Activated T-cell treated with anti-CD3 and anti-CD28 coated beads, Interleukin-2, amount 50 U/mL, for 72 hours (primary cell): ENCODE measurements at places on chromosomes 13 and 19.

GRCh38 chr19:290372-291005 lies 714 bp downstream of the PLPP2 start:
- peak; percentile 33 for DNase-seq

GRCh38 chr13:76852986-76853385 lies 33.2 kb downstream of the KCTD12 start:
- DNase-seq: no peak

DNA sequence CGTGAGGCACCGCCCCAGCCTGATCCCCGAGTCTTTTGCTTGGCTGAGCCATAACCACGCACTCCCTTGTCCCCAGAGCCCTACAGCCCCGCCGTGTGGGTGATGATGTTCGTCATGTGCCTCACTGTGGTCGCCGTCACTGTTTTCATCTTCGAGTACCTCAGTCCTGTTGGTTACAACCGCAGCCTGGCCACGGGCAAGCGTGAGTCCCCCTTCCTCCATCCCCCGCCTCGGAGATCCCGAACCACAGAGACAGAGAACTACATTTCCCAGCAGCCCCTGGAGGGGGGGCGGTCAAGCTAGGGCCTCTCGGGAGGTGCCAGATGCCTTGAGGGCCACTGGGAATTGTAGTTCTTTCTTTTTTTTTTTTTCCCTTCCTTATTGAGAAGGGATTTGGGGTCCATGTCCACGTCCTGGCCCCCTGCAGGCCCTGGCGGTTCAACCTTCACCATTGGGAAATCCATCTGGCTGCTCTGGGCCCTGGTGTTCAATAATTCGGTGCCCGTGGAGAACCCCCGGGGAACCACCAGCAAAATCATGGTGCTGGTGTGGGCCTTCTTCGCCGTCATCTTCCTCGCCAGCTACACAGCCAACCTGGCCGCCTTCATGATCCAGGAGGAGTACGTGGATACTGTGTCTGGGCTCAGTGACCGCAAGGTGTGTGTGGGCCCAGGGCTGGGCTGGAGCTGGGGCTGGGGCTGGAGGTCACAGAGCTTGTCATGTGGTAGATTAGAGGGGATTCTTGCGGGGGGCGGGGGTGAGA lies 25.9 kb downstream of the GRIN2D start:
- peak; percentile 83 for DNase-seq

GRCh38 chr13:80341756-80342370 lies 937 bp upstream of the SPRY2 start:
- DNase-seq: no peak

GRCh38 chr13:32330441-32330840 lies 15.1 kb downstream of the BRCA2 start:
- no peak for DNase-seq

DNA sequence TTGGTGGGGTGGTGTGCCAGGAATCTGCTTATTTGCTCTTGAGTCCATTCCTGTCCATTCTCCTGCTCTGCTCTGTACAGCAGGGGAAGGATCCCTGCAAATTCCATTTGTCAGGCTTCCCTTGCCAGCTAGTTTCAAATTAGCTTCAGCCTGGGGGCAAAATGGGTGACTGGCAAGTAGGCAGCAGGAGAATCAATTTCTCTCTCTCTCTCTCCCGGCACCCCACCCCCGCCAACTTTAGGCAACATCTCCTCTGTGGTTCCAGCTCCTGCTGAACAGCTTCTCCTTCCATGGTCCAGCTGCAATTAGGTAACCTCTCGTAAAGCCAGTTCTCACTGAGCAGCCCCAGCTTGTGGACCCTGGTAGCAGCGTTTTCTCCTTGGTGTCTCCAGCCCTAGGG lies 6.7 kb upstream of the MYCBP2 start:
- DNase-seq: no peak

GRCh38 chr19:57191141-57192076 lies at the start of gene ZNF264:
Gene ZNF264 (plus strand): TSS chr19:57191500. CDS start chr19:57191914, 414 bp downstream.
- peak; percentile 93 for DNase-seq

DNA sequence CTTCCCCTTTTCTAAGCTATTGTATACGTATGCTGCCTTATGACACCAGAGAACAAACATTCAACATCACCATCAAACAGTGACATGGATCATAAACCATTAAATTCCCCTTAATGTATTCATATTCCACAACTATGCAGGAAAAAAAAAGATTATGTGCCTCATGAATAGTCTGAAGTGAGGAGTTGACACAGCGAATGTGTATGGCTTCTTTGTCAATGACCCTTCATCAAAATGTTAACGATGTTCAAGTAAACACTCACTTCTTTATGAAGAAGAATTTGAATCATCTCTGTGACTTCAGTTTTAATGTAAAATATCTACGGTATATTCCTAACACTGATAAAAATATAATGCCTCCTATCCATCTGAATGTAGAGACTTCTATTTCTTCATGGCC lies 44.6 kb downstream of the SMAD9 start:
- DNase-seq: no peak

DNA sequence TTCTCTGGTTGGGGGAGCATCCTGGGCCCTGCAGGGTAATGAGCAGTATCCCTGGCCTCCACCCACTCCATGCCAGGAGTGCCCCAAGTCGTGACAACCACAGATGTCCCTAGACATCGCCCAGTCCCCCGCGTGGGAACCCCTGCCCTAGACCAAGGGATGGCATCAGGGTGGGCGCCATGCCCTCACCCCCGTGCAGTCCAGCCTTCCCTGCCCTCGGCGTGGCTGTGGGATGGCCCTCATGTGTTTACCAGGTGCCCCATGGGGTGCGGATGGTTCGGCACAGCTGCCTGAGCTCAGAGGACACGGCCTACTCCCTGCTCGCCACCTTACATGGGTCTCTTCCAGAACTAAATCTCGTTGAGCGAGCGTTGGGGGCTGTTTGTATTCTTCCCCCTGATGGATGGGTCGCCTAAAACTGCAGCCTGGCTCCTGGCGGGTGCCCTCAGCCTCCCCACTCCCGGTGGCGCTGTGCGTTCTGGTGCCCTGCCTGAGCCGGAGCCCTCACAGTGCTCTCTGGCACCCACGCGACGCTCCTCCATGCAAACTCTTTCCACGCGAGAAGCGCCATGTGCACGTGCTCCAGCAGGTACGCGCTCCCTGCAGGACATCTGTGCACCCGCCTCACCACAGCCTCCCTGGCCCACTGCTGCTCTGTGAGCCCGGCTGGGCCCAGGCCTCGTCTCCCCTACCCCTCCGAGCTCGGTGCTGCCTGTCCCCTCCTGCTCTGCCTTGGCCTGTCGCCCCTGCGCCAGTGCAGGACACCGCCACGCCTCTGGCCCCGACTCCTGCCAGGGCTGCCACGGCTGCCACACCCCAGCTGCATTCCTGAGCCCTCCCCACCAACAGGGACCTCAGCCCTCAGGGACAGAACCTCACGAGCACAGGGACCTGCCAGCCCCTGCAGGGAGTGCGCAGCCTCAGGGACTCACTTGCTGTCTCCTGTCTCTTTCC lies 145.0 kb downstream of the KDM4B start:
- no peak for DNase-seq

GRCh38 chr19:3669082-3669946 lies 31.0 kb downstream of the PIP5K1C start:
- DNase-seq: no peak

GRCh38 chr13:55439450-55439849 lies 1701.3 kb upstream of the PRR20A start:
- DNase-seq: no peak
